Aorta (tissue), 5 donors: ENCODE measurements at places on chromosomes 6 and 20. TPM values are rescaled to one million over a fixed set of nuclear protein-coding genes. Genes with fewer than 3 reads are reported as not detected.
A peak's percentile ranks its signal among the peaks of the same experiment; 100 is the strongest.

The RFX6 gene
- total RNA-seq = not detected

- DNase-seq = no peak
Measured at GRCh38 chr6:49772285-49772684, 14.8 kb downstream of the PGK2 start.

GRCh38 chr20:48739395-48740291 is 88.2 kb downstream of the PREX1 start:
- DNase-seq = peak; percentile 52

DNA sequence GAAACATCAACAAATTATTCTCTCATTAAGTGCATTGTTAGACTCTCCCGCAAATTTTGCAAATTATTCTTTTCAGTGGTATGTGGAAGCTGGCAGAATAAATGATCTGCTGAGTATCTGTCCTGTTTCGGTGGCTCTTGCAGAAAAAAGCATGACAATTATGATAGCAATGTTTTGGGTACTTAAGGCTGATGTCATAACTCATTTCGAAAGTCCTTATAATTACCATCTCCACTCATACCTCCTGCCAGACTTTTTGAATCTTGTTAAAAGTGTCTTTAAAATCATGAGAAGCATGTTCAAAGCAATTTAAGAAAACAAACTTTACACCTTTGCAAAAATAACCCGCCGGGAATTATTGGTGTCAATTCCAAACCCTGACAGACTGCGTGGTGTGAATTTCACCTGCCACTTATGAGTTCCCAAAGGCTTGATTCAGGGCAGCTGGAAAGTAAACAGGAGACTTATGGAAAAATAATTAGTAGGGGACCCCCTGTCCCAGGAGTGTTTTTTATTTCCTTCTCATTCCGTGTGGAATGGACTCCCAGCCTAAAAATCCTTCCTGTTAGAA is 87.6 kb upstream of the E2F3 start:
- DNase-seq = no peak

- DNase-seq = no peak
Measured at GRCh38 chr20:7980332-7981046, 39.1 kb downstream of the TMX4 start.

GRCh38 chr20:19978511-19979210 is 38.5 kb upstream of the NAA20 start:
- no peak for DNase-seq

The EYA2 gene
- 10.9 TPM for total RNA-seq

DNA sequence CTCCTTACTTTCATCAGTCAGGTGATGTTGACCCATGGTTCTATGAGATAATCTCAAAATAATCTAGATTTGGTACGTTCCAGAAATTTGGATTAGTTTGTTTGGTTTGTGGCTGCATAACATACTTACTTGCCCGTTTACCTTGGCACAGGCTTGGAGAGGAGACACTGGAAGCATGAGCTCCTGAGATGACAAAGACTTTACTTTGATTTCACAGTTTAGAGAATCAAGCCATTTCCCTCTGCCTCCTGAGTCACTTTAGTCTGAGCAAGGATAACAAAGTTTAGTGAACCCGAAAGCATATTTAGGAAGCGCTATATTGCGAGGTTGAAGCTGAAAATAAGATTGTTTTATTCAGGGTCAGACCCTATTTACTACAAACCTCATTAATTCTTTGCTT is 643.4 kb downstream of the QKI start:
- no peak for DNase-seq

GRCh38 chr20:48563191-48563870 is 264.5 kb downstream of the PREX1 start:
- DNase-seq = no peak

- peak; percentile 77 for DNase-seq
Measured at GRCh38 chr6:152636021-152636608, 1.0 kb downstream of the SYNE1 start.

The GJA10 gene
- total RNA-seq = not detected

The SLC22A2 gene
- total RNA-seq = not detected

DNA sequence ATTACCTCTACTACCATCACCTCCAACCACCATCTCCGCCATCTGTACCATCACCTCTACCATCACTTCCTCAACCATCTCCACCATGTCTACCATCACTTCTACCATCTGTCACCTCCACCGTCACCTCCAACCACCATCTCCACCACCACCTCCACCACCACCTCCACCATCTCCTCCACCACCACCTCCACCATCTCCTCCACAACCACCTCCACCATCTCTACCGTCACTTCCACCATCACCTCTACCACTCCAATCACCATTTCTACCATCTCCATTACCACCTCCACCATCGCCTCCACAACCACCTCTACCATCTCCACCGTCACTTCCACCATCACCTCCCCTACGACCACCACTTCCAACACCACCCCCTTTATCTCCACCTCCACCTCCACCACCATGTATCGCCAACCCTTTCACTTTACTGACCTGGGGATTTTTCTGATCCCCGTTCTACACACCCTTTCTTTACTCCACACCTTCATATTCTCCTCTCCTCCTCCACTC is 2.3 kb downstream of the IPCEF1 start:
- no peak for DNase-seq
